ENCODE measurements at places on chromosomes 12 and 14. TPM values are rescaled to one million over a fixed set of nuclear protein-coding genes. Genes with fewer than 3 reads are reported as not detected.

- no peak for DNase-seq
Measured at GRCh38 chr12:52041695-52042123, 9.5 kb upstream of the NR4A1 start.

- DNase-seq: no peak
Measured at GRCh38 chr12:80293759-80294158, 150.3 kb upstream of the PTPRQ start.

GRCh38 chr14:52080158-52080800, 11.4 kb upstream of the NID2 start:
- no peak for DNase-seq

- DNase-seq: no peak
Measured at GRCh38 chr12:41485203-41485602, 297.1 kb downstream of the PDZRN4 start.

GRCh38 chr12:27823038-27823437, 43.0 kb upstream of the MANSC4 start:
- no peak for DNase-seq

DNA sequence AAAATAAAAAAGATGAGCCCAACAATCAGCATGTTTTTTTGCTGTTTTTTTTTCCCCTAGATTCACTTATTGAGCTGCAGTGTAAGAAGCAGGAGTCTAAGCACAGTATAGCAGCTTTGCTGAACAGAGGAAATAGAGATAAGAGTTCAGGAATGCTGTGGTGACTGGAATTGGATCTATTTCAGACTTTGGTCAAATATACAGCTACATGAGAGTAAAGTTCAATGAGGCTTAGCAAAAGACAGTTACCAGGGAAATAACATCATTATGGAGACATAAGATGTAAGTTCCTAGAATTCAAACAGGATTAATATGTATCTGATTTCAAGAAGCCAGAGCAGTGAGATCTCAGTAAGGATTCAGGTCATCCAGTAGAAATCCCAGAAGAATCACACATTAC, 613.0 kb downstream of the RPS29 start:
- no peak for DNase-seq

DNA sequence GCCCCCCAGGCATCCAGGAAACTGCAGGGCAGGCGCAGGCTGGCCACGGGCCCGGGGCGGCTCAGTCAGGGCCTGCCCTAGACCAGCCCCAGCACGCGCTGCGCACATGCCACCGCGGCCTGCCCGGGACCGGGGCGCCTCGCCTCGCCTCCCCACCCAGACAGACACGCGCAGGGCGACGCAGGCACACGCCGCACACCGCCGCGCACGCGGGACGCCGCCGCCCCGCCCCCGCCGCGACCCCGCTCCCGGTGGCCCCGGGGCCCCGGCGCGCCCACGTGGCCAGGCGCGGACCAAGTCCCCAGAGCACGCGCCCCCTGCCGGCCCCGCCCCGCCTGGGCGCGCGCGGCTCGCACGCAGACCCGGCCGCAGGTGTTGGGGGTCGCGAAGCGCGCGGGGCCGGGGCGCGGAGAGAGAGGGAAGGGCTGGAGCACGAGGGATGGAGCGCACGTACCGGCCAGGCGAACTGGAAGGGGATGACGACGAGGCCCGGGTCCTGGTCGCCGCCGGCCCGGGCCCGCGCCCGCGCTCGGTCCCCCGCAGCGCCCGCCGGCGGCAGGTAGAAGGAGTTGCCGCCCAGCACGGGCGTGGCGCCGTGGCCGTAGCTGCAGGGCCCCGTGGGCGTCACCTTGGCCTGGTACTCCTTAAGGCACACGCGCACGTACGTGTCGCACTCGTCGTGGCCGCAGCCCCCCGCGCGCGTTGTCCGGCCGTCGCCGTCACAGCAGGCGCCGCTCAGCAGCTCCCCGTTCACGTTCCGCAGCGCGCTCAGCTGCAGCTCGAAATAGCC, 1.1 kb downstream of the JAG2 start:
- DNase-seq: no peak

GRCh38 chr12:62933602-62934238, 1.2 kb downstream of the PPM1H start:
- no peak for DNase-seq

GRCh38 chr14:81303258-81303935, 82.6 kb upstream of the GTF2A1 start:
- DNase-seq: no peak

DNA sequence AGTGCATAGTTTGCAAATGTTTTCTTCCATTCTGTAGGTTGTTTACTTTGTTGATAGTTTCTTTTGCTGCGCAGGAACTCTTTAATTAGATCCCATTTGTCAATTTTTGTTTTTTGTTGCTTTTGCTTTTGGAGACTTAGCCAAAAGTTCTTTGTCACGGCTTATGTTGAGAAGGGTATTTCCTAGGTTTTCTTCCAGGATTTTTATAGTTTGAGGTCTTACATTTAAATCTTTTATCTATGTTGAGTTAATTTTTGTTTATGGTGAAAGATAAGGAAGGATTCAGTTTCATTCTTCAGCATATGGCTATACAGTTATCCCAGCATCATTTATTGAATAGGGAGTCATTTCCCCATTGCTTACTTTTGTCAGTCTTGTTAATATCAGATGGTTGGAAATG, 51.9 kb downstream of the SYNE2 start:
- no peak for DNase-seq

GRCh38 chr12:49529414-49529813, 9.4 kb upstream of the KCNH3 start:
- DNase-seq: no peak

Gene LYZ
- 27.7 TPM for polyA plus RNA-seq

Gene ADAMTS20
- polyA plus RNA-seq: 0.71 TPM

Gene SIX1
- polyA plus RNA-seq: 9.1 TPM

Gene TPH2
- polyA plus RNA-seq: not detected

Gene ANKRD13A
- 43.1 TPM for polyA plus RNA-seq

Gene SYNDIG1L
- polyA plus RNA-seq: 0.21 TPM

Gene SLC17A8
- polyA plus RNA-seq: 0.22 TPM
